CD4-positive, alpha-beta T cell treated with Interleukin-6 at 100 ng/mL for 8 hours (primary cell): ENCODE measurements at places on chromosomes 7 and 10.

GRCh38 chr7:144826208-144826607 is 9.6 kb downstream of the TPK1 start:
- DNase-seq: no peak

GRCh38 chr10:62503872-62504271 is 129.7 kb downstream of the ZNF365 start:
- DNase-seq: no peak

- DNase-seq: no peak
These were observed 31.1 kb downstream of the RAMP3 start for GRCh38 chr7:45188736-45189135.

DNA sequence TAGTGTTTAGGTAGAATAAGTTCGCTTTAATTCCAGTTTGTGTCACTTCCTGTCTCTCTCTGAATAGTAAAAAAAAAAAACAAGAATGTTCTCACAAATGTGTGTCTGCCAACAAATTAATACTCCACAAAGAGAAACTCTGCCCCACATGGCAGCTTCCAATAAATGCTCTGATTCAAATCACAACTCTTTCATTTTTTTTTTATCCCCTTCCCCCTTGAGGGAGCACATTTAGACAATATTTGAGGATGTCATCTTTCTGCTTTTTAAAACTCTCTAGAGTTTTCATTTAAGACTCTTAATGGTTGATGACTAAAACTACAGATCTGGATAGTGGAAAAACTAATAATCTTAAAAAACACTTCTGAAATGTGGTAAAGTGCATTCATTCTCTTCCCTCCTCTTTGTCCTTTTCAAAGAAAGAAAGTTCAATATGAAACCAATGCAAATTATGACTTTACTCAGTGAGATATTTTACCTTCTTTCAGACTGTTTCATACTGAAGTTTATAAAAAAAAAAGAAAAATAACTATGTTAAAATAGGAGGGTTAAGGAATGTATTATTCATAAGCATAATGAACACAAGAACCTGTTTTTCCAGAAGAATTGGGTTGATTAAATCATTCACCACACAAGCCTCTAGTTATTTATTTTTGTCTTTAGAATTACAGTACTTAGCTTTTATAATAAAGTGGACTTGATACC is 42.3 kb downstream of the ARID5B start:
- DNase-seq: peak; percentile 36

DNA sequence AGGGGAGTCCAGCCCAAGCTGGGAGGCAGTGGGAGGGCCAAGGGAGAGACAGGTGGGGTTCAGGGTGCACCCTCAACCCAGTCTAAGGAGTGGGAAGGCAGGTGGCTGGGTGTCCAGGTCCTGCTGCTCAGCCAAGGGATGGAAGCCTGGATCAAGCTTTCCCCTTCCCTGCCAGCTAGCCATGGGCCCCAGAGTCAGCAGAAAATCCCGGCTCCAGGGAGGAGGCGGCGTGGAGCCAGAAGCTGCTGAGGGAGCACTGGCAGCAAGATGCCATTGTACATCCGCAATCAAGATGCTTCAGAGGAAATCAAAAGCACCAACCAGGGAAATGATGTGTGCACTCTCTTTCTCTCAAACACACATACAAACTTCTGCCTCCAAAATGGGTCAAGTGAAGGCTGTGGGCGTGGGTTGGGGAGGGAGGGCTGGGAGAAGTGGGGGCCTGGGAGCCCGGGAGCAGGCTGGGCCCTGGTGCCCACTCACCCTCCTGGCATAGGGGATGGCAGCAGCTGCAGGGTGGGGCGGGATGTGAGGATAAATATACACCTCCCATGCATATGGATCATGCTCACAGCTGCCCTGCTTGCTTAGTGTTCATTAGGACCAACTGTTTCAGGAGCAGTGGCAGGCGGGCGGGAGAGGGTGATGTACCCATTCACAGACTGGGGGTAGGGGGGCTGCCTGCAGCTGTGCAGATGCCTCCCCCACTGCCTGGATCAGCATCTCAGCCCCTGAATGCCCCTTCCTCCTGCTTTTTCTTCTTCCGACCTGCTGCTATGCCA is 24.2 kb downstream of the TRIM8 start:
- no peak for DNase-seq
